AG10803 (cell line): ENCODE measurements at places on chromosomes 13 and 19.

GRCh38 chr13:45909673-45910072, 58.1 kb upstream of the SIAH3 start:
- peak; percentile 9 for DNase-seq

DNA sequence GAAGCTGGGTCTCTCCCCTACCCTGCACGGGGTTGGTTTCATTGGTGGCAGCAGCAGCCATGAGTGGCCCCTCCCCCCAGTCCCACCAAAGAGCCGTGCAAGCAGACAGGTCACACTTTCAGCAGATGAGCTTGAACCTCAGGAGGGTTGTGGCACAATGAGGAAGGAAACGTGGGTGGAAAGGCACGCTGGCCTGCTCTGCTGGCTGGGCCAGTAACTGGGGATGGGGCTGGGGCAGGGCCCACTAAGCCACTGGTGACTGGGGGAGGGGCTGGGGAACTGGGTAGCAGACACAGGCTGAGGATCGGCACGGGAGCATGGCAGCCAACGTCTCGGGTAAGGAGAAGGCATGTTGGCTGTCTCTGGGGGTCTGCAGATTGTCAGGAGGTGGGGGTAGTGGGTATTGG, at the start of gene P2RY11:
TSS of gene P2RY11 (plus strand) at position 289 of the 407 bp plus-strand sequence. CDS start at position 318, 29 bp downstream.
- no peak for DNase-seq

DNA sequence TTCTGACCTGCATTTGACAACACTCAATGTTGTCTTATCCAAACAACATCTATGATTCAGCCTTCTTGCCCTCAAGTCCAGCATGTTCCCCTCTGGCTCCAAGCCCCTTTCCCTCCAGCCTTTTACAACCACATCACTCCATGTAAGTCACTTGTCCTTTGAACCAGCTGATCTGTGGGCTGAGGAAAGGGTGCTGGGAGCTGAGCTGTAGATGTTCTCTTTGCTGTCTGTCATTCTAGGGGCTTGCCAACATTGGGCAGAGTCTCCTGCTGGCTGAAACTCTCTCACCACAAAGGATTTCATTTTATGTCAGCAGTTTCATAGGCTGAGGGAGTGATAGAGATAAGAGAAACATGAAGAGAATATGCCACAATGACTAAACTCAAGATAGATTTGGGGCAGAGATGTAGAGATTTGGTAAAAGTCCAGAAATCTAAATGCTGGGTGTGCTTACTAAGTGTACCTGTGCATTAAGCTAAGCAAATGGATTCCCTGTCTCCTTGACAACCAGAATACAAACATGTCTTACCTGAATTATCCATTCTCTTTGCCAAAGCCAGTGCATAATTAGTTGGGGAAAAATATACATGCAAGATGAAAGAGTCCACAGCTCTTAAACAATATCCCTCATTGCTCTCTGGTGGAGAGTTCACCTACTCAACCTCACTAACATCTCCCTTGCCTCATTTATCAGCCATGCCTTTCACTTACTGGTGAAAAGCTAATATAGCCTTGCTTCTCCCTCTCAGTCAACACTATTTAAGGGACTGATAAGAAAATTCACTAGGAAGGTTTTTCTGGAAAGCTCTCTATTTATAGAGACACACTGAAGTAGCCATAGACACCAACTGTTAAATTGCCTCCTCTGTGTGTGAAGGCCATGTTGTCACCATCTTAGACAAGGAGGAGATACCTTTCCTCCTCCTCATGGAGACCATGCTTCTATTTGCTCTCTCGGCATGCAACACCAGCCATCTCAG, 175.5 kb upstream of the SERP2 start:
- no peak for DNase-seq

GRCh38 chr19:19033176-19033425, 216 bp downstream of the SUGP2 start:
- no peak for DNase-seq

DNA sequence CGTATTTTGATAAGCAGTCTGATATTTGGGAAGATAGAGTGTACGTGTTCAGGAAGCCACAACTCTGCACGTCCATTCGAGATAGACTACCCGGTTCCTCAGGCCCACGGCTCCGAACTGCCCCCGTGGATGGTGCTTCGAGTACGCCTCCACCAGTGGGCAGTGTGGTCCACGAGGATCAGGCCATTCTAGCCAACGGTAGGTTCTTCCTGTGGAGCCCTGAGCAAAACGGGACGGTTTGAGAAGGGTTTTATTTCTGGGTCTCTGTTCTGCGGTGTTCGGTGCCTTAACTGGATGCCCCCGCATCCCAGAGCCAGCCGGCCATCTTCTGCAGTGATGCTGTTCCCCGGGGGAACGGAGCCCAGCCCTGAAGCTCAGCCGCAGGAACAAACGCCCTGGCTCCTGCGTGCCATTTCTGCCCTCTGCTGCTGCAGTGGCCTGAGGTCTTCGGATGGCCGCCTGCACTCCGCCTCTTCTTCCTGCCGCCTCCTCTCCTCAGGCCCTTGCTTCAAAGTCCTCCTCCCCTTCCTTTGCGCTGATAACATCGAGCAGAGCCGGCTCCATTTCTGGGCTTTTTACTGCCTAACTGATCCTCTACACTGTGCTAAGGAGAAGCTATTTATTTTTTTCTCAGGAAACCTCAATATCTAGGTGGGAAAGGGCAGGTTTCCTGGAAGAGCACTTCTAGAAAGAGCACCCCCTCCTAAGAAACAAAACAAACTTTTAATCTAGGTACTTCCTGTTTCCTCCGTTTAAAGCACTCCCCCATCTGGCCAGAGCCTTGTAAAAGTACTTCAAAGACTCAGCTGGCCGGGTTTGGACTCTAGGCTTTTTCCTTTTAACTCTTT, 36.2 kb upstream of the SLC46A3 start:
- peak; percentile 48 for DNase-seq

GRCh38 chr19:32032561-32032960, 312.8 kb upstream of the ZNF507 start:
- no peak for DNase-seq

DNA sequence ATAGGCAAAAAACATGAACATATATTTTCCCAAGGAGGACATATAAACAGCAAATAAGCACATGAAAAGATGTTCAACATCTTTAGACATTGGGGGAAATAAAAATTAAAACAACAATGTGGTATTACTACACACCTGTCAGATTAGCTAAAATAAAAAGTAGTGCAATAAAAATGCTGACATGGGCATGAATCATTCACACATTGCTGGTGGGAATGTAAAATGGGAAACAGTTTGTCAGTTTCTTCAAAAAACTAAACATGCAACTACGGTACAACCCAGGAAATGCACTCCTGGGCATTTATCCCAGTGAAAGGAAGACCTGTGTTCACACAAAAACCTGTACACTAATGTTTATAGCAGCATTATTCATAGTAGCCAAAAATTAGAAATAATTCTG, 5.3 kb upstream of the SUCLA2 start:
- DNase-seq, result peak; percentile 28

DNA sequence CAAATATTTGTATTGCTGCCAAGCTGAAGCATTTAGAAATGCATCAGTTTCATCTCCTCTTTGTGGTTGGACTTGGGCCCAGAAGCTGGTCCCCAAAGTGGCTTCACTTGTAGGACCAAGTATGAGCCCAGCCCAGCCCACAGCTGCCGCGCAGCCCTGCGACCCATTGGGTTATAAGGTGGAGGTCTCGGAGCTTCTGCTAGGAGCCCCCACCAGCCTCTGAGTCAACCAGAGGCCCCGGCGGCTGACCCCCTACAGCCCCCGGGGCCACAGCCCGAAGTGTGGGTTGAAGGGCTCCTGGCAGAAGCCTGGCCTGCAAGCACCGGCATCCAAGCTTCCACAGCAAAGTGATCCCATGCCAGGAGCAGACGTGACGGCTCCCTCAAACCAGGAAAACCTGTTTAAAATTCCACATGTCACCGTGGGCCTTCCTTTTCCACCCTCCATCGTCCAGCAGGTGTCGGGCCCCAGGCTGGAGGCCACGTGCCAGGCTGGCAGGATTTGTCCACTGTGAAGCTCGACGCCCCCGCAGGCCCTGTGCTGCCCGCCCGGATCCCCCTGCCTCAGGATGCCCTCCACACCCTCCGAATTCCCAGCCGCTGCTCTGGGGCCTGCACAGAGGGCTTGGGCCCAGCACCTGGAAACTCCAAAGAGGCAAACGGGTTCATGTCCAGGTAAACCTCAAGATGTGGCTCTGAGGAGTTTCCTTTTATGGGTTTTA, 54.7 kb downstream of the C13orf46 start:
- peak; percentile 42 for DNase-seq

DNA sequence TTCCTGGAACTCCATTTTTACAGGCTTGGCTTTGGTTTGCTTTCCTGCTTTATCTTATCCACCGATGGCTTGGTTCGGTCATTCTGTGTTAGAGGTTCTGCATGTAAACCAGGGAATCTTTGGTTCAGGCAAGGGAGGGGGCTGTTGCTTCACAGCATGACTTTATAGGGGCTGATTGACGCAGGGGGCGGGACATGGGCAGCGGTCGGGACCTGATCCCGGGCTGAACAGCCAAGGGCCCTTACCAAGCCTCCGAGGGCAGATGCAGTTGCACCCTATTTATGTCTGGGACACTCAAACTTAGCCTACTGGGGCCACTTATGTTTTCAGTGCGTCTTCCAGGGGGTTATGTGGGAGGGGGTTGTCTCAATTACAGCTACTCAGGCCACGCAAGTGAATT, 312.4 kb downstream of the ZNF536 start:
- DNase-seq, result no peak

GRCh38 chr13:55160867-55161266, 1979.9 kb upstream of the PRR20A start:
- no peak for DNase-seq

- DNase-seq, result no peak
Measured at GRCh38 chr13:27704681-27705080, 83.0 kb downstream of the POLR1D start.

GRCh38 chr13:76552807-76553206, 333.4 kb downstream of the KCTD12 start:
- DNase-seq, result no peak

DNA sequence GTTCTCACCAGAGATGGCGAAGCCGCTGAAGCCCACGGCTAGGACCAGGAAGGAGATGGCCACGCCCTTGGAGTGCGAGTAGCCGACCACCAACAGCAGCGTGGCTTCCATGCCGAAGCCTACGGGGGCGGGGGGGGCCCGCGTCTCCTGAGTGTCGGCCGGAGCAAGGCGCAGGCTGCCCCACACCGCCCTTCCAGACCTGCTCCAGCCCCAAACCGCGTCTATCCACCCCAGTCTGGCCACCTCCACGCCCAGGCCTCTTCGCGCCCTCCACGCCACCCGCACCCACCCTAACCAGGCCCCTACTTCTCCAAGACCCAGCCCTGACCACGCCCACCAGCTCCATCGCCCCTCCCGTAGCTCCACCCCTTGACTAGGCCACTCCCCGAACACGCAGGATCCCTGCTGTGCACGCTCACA, 6.2 kb downstream of the GFY start:
- DNase-seq, result no peak

- DNase-seq, result no peak
Measured at GRCh38 chr19:36638862-36639510, 27.7 kb downstream of the ZNF461 start.

DNA sequence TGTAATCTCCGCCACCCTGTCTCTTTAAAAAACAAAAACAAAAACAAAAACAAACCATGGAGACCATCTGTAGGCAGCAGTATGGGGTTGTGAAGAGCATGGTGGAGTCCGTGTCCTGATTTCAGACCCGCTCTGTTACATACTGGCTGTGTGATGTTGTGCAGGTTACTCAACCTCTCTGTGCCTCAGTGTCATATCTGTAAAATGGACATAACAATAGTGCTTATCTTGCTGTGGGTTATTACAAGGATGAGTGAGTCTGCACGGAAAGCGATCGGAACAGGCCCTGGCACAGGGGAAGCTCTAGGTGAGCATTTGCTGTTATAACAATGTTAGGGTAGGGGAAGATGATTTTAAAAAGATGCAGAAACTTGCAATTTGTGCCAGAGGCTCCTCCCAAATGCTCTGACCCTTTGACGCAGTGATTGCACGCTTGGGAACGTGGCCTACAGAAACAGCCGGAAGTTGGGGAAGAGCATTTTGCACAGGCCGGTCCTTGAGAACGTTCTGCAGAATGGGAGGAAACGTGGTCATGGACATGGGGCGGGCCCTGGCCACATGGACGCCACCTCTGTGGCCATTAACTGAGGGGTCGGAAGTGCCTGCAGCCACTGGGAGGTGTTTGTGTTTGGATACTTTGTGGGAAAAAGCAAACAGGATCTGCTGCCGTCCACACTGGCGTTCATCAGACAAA, 15.7 kb upstream of the SELENOW start:
- DNase-seq, result no peak

GRCh38 chr19:41619018-41619556, 7.8 kb downstream of the CEACAM4 start:
- no peak for DNase-seq

DNA sequence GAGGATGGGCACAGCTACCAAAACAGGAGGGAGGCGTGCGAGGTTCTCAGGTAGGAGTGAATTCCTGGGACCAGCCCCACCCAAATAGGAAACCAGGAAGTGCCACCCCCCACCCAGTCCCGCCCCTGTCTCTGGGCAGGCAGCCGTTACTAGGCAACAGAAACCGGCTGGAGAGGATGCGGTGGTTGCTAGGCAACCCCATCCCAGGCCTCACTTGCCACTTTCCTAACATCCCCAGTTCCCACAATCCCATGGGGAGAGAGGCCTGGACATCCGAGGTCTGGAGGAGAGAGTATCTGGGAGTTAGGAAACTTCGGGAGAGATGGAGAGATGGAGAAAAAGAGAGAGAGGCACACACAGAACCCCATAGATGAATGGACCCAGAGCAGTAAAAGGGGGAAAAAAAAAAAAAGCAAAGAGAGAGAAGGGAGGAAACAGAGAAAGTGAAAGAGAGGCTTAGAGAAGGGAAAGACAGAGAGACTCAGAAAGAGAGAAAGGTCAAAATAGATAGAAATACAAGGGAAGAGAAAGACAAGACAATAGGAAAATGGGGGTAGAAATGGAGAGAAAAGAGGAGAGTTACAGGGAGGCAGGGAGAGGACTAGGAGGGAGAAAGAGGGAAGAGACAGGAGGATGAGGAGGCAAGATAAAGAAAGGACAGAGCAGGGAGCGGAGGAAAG, 3.8 kb downstream of the GRIK5 start:
- DNase-seq, result no peak

- no peak for DNase-seq
Measured at GRCh38 chr19:6058518-6059201, 51.6 kb downstream of the RFX2 start.
